NCI-H2081 treated with DMSO at 0.1 percent for 48 hours (cell line): ENCODE measurements at places on chromosomes 5 and 9.

DNA sequence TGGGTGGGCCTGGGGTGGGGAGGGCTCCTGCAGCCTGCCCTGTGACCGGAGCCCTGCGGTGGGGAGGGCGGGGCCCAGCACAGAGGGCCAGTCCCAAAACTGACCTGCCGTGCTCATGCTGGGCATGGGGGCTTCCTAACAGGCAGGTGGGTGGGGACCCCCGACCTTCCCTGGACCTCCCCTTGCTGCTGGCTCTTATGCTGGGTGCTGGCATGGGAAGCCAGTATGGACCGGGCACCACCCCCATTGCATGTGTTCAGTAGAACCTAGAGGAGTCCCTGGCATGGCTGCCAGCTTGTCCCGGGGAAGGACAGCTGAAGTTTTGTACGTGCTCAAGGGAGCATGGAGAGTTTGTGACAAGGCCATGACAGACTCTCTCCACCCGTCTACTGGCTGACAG lies 37.1 kb downstream of the WNK2 start:
- no peak for DNase-seq

DNA sequence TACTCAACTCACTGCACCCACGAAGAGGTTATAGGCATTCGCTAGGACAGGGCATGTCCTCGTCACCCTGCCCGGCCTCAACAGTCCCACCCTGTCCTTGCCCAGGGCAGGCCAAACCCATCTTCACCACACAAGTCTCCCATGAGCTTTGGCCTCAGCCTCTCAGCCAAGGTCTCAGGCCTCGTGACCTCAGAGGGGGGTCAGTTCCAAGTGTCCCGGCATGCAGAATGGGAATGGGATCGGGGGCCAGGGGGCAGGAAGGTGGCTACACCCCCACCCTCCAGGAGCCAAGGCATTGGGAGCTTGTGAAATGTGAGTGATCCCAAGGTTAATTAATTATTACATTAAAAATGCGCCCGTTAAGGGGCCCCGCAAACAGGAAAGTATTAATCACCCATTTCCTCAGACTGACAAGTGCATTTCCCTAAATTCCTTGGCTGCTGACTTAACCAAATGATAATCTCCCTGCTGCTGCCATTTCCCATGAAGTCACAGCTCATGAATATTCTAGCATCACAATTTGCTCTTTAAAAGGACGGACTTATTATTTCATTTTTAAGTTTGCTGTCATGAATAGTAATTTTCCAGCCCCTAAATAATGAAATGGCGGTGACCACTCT lies 8.0 kb upstream of the UBAC1 start:
- no peak for DNase-seq

- DNase-seq, result no peak
Observed at GRCh38 chr5:66985417-66985816, 211.2 kb downstream of the CD180 start.

DNA sequence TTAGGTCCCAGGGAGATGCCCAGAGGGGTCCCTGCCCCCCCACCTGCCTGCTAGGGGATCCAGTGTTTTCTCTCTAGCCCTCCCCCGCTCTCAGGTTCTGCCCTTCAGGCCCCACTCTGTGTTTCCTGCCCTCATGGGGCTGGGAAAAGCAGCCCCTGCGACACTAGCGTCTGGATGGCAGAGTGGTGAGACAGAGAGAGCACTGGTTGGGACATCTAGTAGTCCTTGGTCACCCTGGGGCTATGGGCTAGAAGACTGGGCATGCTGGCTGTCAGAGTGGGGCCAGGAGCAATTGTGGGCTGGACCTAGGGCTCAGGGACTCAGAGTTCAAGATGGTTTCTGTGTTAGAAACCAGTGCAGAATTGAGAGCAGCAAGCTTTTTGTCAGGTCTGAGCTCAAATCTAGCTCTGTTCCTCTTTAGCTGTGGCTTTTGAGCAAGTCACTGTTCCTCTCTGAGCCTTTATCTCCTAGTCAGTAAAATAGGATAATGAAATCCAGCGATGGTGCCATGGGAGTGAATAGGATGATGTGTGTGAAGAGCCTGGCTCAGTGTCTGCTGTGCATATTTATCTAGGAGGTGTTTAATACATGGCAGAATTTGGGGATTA lies 39.0 kb downstream of the RGS3 start:
- no peak for DNase-seq

GRCh38 chr9:129495620-129496472 lies 125.1 kb downstream of the C9orf50 start:
- DNase-seq, result peak; percentile 58

GRCh38 chr5:107806705-107807104 lies 136.0 kb upstream of the EFNA5 start:
- no peak for DNase-seq
